ENCODE measurements at places on chromosomes 2 and 18.

DNA sequence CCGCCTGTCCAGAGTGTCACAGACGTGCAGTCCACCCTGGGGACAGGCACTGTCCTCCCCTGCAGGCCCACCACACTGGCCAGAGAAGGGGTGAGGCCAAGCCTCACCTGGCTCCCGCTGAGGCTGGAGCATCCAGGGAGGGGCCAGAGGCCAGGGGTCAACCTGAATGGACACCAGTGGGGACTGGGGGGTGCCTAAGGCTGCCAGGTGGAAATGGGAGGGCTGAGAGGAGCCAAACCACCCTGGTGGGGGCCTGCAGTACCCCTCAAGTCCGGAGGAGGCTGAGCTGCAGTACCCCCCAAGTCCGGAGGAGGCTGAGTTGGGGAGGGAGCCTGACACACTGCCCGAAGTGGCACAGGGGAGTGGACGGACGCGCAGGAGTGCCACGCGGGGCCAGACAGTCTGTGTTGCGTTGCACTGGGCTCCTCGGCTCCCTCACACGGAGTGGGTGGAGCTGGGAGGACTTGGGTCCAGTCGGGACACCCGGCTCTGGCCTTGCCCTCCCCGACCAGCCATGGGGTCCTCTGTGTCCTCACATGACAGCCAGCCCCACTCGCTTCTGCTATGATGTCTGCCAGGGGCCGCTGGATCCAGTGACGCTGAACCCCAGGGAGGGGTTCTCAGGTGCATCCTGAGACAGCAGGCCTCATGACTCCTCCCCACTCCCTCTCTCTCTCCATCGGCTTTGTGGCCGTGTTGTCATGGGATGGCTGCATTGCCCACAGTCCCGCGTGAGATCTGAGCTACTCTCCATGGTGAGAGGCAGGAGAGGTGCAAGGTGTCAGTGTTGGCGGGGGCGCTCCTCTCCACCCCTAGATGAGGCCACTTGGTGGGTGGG is 22.3 kb upstream of the GPC1 start:
- DNase-seq, result no peak

DNA sequence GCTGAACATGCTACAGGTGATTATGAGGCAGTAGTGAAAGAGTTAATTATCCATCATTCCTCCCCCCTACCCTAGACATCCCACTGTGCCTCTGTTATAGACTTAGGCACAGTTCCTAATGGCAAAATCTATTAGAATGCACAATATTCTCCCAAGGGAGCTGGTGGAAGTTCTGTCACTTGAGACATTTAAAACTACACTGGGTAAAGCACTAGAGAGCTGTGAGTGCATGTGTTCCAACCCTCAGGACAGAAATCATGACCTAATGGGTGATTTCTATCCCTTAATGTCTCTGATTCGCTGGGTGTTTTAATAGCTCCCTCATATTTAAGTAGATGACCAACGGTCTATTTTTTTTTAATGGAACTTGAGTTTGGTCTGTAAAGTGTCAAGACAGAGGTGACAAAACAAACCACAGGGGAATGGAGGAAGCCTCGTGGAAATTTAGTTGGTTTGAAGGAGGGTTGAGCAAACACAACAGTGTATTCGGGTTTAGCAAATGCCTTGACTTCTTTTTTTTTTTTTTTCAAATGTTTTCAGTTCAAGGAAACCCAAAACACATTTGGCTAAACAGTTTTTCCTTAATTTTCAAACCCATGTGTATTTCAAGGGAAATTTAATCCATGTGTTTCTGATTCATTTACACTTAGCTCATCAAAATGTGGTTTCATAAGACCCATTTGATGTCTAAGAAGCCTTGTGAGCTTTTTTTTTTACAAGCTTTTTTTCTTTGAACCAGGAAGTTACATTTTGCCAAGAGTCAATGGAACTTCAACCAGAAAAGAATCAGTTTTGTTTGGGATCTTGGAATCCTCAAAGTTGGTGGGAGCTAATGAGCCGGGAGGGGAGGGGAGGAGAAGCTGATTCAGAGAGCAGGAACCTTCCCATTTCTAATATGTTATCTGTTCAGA is 665.1 kb upstream of the ZEB2 start:
- DNase-seq, result no peak

- DNase-seq, result no peak
Measured at GRCh38 chr2:219542931-219543595, 546 bp downstream of the CHPF start.

GRCh38 chr2:186903216-186903615 is 54.2 kb upstream of the ZSWIM2 start:
- no peak for DNase-seq

GRCh38 chr2:182941121-182941722 is 74.8 kb upstream of the FRZB start:
- no peak for DNase-seq
